ENCODE measurements at places on chromosomes 11 and 22.

GRCh38 chr11:4068962-4069361 lies 25.6 kb upstream of the RRM1 start:
- DNase-seq: no peak

GRCh38 chr22:37188901-37189466 lies 937 bp upstream of the C1QTNF6 start:
- no peak for DNase-seq

- no peak for DNase-seq
Measured at GRCh38 chr11:77593883-77594282, 4.1 kb downstream of the AQP11 start.

- no peak for DNase-seq
Measured at GRCh38 chr22:26534874-26535602, 22.8 kb upstream of the TFIP11 start.

GRCh38 chr22:46237453-46238124 lies 12.5 kb downstream of the CDPF1 start:
- DNase-seq: no peak

All from activated CD4-positive, alpha-beta memory T cell treated with anti-CD3 and anti-CD28 coated beads, Interleukin-2, amount 10 ng/mL, durations not matched to agents 7 days and 5 days (primary cell).